ENCODE measurements at places on chromosomes 11 and 22. TPM values are rescaled to one million over a fixed set of nuclear protein-coding genes. Genes with fewer than 3 reads are reported as not detected.

Gene TSGA10IP
- total RNA-seq = not detected

Gene DCDC1
- total RNA-seq = 0.17 TPM

Gene CAPN5
- 12.3 TPM for total RNA-seq

Gene OR51B5
- total RNA-seq = 0.17 TPM

Gene HPS4
- 37.7 TPM for total RNA-seq

Gene ZNF202
- 9.7 TPM for total RNA-seq

Gene ATG16L2
- 8.8 TPM for total RNA-seq

Gene SAA4
- not detected for total RNA-seq

Gene SLCO2B1
- under 0.01 TPM for total RNA-seq

Gene SCGB1D2
- total RNA-seq = not detected

Gene ARVCF
- 15.7 TPM for total RNA-seq

Gene PIWIL4
- total RNA-seq = 3.3 TPM

Gene APOA4
- total RNA-seq = not detected

Gene INS
- not detected for total RNA-seq

Gene TSSC4
- total RNA-seq = 48.7 TPM

Gene BBOX1
- total RNA-seq = not detected

Gene WBP2NL
- 1.8 TPM for total RNA-seq

Gene ACRV1
- total RNA-seq = 0.26 TPM

Gene GUCY1A2
- total RNA-seq = 0.50 TPM

Gene MDK
- total RNA-seq = 44.6 TPM

Gene ADAMTS8
- total RNA-seq = 15.0 TPM

Gene KLHL35
- total RNA-seq = 1.3 TPM

Gene NTM
- total RNA-seq = 9.2 TPM

Gene BRD1
- 23.9 TPM for total RNA-seq

Gene TMEM191B
- 4.1 TPM for total RNA-seq

Gene PKP3
- total RNA-seq = 0.83 TPM

Gene TMEM151A
- total RNA-seq = under 0.01 TPM

Gene PTGDR2
- total RNA-seq = 0.26 TPM

Gene APLNR
- not detected for total RNA-seq

Gene NOX4
- 0.51 TPM for total RNA-seq

Data from fibroblast of lung (primary cell).